ENCODE measurements at places on chromosomes 5 and 9. TPM values are rescaled to one million over a fixed set of nuclear protein-coding genes. Genes with fewer than 3 reads are reported as not detected.

Gene SLC45A2
- total RNA-seq, result not detected

Gene RNF183
- total RNA-seq, result not detected

Gene CCNO
- total RNA-seq, result not detected

Gene GABRA6
- total RNA-seq, result not detected

Gene DNLZ
- 39.7 TPM for total RNA-seq

Gene SLC25A2
- total RNA-seq, result not detected

Gene GHR
- total RNA-seq, result not detected

Gene PCSK1
- total RNA-seq, result not detected

Gene MCC
- 6.3 TPM for total RNA-seq

Gene GRIN1
- total RNA-seq, result not detected

Data from T-cell (primary cell).